ENCODE measurements at places on chromosomes 5 and 9.

GRCh38 chr5:82160948-82161347 lies 117.2 kb downstream of the RPS23 start:
- DNase-seq: no peak

DNA sequence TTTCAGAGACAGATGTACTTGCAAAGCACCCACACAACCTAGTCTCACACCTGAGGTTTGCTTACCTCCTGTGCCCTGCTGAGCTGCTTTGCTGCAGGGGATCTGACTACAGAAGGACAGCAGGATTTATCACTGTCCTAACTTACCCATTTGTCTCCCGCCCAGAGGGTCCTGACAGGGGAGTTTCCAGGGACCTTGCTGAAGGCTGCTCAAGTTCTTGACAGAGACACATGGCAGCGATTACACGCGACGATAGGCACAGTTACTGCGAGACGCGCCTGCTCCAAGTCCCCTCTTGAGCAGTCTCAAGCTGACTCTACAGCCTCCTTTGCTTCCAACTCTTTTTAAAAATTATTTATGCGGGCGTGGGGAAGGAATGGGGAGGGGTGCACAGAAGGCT lies 24.6 kb upstream of the GALNT10 start:
- DNase-seq: no peak

DNA sequence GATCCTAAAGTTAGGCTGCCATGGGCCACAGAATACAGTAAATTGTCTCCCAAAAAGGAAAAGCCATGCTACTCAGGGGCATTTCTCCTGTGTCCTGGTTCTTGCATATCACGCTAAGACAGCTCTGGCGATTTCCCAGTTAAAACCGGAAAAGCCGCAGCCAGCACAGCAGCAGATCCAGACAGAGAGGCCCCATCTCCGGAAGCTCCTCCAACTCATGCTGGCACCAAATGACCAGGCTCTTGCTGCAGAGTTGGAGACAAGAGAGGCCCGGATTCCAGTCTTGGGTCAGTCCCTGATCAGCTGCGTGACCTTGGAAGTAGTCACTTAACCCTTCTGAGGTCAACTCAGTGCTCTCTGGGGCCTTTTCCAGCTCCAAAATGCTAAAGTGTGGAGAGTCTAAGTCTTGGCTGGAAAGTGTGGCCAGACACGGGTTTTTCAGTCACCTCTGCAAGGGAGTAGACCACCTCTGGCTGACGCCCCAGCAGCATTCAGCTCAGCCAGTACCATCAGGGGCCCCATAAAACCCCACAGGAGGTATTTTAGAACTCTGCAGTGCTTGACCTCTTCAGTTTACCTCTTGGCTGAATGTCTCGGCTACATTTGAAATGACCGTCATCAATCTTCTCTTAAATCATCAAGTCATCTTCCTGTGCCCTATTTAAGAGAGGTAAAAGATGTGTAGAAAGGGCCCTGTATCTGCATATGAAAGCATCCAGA lies 16.2 kb downstream of the GDNF start:
- DNase-seq: no peak

DNA sequence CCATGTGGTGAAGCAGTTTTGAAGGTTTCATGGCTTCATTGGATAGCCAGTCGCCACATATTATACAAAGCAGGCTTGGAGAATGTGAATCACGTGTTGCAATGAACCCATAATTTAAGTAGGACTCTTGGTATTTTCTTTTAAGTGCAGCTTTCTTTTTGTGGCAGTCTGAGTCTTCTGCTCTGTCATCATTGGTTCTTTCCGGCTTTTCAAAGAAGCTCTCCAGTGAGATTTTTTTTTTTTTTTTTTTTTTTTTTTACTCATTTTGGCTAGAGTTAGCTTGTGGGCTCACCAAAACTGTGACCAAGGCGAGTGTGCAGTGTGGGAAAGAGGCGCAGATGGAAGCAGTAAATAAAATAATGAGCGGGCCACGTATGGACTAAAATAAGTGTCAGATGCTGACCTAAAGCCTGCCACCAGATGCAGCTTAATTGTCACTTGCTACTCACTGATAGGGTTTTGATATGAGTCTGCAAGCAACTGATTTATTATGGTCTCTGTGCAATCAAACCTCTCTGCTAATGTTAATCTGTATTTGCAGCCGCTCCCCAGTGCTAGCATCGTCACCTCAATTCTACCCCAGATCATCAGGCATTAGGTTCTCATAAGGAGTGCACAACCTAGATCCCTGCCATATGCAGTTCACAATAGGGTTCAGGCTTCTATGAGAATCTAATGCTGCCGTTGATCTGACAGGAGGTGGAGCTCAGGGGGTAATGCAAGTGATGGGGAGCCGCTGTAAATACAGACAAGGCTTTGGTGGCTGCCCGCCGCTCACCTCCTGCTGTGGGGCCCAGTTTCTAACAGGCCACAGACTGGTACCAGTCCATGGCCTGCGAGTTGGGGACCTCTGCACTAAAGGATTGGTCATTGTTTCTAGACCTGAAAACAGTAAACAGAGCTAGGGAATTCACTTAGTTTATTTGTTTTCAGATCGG lies 45.5 kb upstream of the LARP1 start:
- DNase-seq: no peak

GRCh38 chr5:148915224-148915817 lies 88.9 kb downstream of the ADRB2 start:
- no peak for DNase-seq

GRCh38 chr5:13946111-13946510 lies 1.6 kb upstream of the DNAH5 start:
- no peak for DNase-seq

DNA sequence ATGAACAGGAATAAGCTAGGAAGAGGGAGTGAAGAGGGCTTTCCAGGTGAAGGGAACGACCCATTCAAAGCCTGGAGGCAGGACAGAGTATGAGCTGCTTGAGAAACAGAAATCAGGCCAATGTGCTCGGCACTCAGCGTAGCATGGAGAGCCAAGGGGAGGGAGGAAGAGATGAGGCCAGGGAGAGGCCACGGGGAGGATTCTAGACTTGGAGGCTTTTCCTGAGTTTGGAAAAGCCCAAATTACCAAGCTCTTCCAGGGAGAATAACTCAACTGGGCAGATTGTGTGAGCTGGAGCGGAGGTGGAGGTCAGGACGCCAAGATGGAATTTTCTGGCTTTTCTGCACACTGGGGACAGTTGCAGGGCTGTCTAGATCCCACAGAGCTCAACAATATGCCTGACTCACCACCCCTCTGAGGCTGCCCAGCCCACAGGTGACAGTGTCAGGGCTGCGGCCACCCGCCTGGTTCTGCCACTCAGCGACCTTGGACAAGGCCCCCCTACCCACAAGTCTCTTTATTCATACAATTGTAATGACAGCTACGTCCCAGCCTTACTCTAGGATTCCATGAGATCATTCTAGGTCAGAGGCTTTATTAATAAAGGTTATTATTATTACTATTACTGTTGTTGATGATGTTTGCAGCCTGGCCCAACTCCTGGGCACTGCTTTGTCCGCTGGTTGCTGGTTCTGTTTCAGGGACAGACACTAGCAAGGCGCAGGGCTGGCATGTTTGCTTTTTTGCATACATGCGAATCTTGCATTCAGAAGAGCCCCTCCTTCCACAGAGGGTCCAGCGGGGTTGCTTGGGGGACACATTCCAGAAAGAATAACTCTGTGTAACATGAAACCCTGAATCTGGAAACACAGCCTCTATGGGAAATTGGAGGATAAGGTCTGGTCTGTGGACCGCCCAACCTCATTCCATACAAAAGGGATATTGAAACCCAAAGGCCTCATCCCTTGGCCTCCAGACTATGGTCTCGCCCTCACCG lies 9.4 kb upstream of the LMX1B start:
- DNase-seq: no peak

DNA sequence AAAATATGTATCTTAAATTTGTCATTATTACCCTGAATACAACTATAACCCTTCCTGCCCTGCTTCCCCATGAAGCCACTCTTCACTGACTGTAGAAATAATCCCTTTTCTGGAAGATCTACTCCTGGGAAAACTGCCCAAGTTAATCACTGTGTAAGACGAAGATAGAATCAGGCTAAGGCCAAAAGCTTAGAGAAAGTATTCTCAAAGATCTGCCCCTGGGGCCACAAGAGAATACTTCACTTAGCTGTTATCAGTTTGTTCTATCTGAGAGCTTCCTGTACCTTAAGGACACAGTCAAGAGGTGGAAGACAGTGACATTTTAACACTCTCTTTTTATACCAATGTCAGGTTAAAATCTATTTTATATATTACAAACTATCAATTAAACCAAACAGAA lies 33.8 kb downstream of the RNF145 start:
- DNase-seq: no peak

GRCh38 chr5:31982621-31983020 lies 191.5 kb downstream of the GOLPH3 start:
- no peak for DNase-seq

GRCh38 chr9:128034821-128035652 lies 32.1 kb downstream of the NAIF1 start:
- peak; percentile 69 for DNase-seq

GRCh38 chr9:133916159-133916541 lies 76.0 kb downstream of the VAV2 start:
- DNase-seq: no peak

DNA sequence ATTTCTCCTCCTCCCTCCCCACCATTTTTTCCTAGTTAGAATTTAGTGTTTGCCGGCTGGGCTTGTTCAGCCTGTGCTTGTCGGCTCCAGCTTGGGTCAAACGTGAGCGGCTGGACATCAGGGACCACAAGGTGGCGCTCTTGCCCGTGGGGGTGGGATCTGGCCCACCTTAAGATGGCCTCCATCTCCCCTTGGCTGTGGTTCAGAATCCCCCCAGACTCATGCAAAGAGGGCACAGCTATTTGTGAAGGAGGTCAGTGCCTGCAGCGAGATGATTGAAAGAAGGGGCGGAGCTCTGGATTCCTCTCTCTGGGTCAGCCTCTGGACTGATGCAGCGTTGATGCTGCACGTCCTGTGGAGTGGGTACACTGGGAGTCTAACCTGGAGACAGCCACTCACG lies 283.3 kb upstream of the TUT7 start:
- no peak for DNase-seq

GRCh38 chr5:25975885-25976284 lies 1062.5 kb downstream of the CDH9 start:
- DNase-seq: no peak

- no peak for DNase-seq
Observed at GRCh38 chr9:112063586-112063985, 111.5 kb downstream of the SUSD1 start.

DNA sequence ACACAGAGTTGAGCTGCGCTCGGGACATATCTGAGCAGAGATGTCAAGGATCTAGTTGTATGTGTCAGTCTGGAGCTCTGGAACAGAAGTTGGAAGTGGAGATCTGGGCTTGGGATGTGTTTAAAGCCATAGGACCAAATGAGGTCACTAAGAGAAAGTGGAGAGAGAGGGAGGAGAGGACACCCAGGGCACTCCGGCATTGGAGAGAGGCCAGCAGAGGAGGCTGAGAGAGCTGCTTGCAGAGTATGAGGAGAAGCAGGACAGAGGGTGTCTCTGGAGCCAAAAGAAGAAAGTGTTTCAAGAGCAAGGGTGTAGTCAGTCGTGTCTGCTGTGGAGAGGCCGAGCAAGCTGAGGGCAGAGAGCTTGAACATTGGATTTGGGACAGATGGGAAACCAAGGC lies 34.7 kb downstream of the ARHGEF37 start:
- no peak for DNase-seq

- no peak for DNase-seq
Observed at GRCh38 chr9:72465593-72465984, 55.8 kb upstream of the TMC1 start.

- DNase-seq: no peak
Observed at GRCh38 chr9:95286151-95286550, 31.4 kb downstream of the FANCC start.

DNA sequence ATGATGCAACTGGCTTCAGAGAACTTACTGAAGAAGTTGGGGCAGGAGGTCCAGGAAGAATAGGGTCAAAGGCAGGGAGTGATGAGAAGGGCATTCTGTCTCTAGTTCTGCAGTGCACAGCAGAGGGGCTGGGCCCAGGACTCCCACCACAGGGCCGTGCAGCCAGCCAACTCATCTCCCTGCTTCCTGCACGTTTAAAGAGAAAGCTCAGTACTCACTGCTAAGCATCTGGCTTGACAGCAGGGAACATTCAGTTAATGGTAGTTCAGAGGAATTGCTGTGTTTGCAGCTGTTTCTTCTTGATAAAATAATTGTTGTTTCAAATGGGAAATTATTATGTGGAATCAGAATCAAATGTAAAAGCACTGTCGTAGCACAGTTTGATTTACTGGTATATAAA lies 25.6 kb upstream of the SCAMP1 start:
- no peak for DNase-seq

GRCh38 chr5:35032356-35032755 lies 15.4 kb downstream of the AGXT2 start:
- DNase-seq: no peak

- no peak for DNase-seq
Observed at GRCh38 chr9:93286252-93287188, 102.6 kb downstream of the WNK2 start.

GRCh38 chr9:92790542-92791527 lies 26.2 kb upstream of the BICD2 start:
- peak; percentile 67 for DNase-seq

Measured in COR-L47 (cell line).